ENCODE measurements at places on chromosomes 3 and 15.

- peak; percentile 91 for DNase-seq
These were observed at the start of the genes DTX3L and PARP9 for GRCh38 chr3:122564155-122564912. Gene DTX3L (plus strand): TSS chr3:122564338. CDS start chr3:122564427, 89 bp downstream. Gene PARP9 (minus strand): TSS chr3:122564300. CDS start chr3:122559620, 4,680 bp downstream.

GRCh38 chr3:108406661-108407206 is 103.7 kb downstream of the MYH15 start:
- DNase-seq = peak; percentile 68

DNA sequence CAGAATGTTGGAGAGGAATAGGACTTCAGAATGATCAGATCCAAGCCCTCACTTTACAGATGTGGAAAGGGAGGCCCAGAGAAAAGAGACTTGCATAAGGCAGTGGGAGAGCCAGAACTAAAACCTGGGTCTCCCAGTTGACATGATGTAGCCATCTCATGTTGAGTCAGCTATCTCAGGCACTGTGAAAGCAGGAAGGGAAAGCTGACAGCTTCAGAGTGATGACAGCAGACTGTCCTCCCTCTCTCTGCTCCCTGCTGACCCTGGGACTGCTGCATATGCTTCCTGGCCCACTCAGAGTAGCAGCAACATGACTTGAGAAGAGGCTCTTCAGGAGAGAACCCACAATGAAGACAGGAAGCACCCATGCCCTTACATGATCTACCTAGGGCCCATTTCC is 14.7 kb downstream of the FHIT start:
- DNase-seq = no peak

DNA sequence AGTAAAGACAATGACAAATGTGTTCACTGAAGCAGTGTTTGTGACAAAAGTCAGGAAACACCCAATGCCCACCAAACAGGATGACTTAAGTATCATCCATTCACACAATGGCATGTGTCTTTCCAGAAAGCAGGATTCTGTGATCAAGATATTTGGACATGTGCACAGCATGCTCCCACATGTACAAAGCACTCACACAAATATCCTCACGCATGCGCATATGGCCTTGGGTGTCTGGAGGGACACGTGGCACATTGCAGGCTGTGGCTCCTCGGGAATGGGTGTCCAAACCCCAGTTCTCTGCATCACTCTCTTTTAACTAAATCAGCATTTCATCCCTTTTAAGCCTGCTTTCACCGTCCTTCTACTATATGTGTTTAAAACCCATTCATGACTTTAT is 130.5 kb downstream of the KLF13 start:
- peak; percentile 91 for DNase-seq

Data from GM23248 (cell line).